ENCODE measurements at places on chromosomes 1 and 21. TPM values are rescaled to one million over a fixed set of nuclear protein-coding genes. Genes with fewer than 3 reads are reported as not detected.

- no peaks in the 10 kb centered on the region for H3K27me3 ChIP-seq
- H3K4me3 ChIP-seq = no peak overlapping the region
- peaks cover 16% of the 10 kb centered on the region for H3K4me1 ChIP-seq
Observed at GRCh38 chr1:6467744-6468688, 2.0 kb upstream of the TNFRSF25 start.

The ALG14 gene
- total RNA-seq = 0.55 TPM

GRCh38 chr1:206030191-206030590 lies 6.5 kb upstream of the CTSE start:
- H3K4me1 ChIP-seq = peaks cover 16% of the 10 kb centered on the region
- H3K27me3 ChIP-seq = no peaks in the 10 kb centered on the region
- DNase-seq = no peak

- no peak for DNase-seq
- no peak overlapping the region for H3K27ac ChIP-seq
- H3K27me3 ChIP-seq = no peaks in the 10 kb centered on the region
- H3K4me1 ChIP-seq = no peaks in the 10 kb centered on the region
Observed at GRCh38 chr1:202501281-202501680, 152.8 kb downstream of the PPP1R12B start.

DNA sequence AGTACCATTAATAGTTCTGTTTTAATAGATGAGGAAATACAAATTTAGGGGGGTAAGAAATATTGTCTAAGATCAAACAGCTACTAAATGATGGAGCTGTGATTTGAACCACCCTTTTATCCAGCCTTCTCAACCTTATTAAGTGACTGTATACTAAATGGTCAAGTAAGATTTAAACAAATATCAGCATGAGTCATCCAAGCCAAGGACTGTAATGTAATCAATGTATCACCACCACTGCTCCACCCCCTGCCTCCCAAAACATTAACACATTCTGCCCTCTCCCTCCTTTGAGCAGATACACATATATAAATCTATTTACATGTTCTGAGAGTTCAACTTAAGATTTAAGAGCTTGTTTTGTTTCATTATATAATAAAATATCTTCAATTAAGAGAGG lies 58.9 kb downstream of the LRRC40 start:
- H3K4me1 ChIP-seq = no peaks in the 10 kb centered on the region
- no peaks in the 10 kb centered on the region for H3K27me3 ChIP-seq
- H3K36me3 ChIP-seq = no peaks in the 10 kb centered on the region
- no peak overlapping the region for H3K27ac ChIP-seq
- DNase-seq = no peak

DNA sequence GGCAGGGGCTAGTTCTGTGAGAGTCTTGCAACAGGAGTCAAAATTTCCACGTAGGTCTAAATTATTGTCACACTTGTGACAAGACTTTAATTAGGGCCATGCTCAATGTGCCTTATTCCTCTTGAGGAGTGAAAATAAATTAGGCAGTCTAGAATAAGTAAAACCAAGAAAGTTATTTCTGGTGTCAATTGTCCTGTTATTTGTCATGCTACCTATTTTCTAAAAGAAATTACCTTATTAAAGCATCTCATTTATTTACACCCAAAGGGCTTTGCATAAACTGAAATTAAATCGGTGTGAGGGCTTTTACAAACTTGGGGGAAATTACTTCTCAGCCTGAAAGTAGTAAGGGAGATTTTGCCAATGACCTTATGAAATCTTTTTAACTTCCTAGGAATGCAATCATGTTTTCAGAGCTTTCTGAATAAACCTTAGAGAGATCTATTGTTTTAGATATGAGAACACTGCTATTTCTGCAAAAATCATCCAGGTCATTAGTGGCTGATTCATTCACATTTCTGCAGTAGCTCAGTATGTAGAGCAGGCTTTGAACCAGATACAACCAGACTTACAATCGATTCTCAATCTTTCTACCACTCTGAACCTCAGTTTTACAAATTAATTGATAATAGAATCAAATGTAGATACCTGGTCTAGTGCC lies 221.2 kb upstream of the SAMSN1 start:
- no peak for DNase-seq
- no peaks in the 10 kb centered on the region for H3K36me3 ChIP-seq
- peaks cover 4% of the 10 kb centered on the region for H3K4me1 ChIP-seq
- no peaks in the 10 kb centered on the region for H3K27me3 ChIP-seq
- H3K27ac ChIP-seq = no peak overlapping the region

DNA sequence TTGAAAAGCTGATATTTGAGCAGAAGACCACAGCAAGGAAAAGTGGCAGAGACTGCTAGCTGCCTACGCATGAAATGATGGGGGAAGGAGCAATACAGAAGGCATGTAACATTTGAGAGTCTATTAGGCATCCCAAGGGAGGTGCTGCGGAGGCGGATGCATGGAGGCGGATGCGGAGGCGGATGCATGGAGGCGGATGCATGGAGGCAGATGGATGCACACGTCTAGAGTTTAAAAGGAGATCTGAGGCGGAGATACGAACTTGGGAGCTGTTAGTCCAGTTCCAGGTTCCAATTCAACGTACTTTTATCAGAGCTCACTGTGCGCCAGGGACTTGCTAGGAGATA lies 744 bp upstream of the DDX20 start:
- H3K4me3 ChIP-seq = peak overlapping the region; percentile 68
- no peaks in the 10 kb centered on the region for H3K27me3 ChIP-seq
- peaks cover 12% of the 10 kb centered on the region for H3K4me1 ChIP-seq
- peaks cover 20% of the 10 kb centered on the region for H3K36me3 ChIP-seq

DNA sequence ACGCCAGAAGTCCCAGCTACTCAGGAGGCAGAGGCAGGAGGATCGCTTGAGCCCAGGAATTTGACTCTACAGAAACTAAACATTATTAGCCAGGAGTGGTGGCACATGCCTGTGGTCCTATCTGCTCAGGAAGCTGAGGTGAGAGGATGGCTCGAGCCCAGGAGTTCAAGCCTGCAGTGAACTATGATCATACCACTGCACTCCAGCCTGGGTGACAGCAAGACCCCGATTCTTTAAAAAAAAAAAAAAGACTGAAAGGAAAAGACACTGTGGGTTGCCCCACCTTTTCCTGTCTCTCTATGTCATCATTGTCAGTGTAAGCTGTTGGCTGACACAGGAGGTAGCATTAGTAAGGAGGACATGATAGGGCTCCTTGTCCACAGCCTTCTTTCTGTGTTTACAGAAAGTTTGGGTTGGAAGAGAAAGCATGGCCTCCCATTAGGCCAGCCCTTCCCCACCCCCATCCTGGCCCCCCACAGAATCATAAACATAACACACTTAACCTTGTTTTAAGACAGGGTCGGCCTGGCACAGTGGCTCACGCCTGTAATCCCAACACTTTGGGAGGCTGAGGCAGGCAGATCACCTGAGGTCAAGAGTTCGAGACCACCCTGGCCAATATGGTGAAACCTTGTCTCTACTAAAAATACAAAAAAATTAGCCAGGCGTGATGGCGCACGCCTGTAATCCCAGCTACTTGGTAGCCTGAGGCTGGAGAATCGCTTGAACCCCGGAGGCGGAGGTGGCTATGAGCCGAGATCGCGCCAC lies 20.6 kb upstream of the RCAN3 start:
- DNase-seq = no peak
- H3K4me1 ChIP-seq = no peaks in the 10 kb centered on the region
- H3K36me3 ChIP-seq = no peaks in the 10 kb centered on the region
- H3K4me3 ChIP-seq = no peak overlapping the region
- H3K27me3 ChIP-seq = no peaks in the 10 kb centered on the region

DNA sequence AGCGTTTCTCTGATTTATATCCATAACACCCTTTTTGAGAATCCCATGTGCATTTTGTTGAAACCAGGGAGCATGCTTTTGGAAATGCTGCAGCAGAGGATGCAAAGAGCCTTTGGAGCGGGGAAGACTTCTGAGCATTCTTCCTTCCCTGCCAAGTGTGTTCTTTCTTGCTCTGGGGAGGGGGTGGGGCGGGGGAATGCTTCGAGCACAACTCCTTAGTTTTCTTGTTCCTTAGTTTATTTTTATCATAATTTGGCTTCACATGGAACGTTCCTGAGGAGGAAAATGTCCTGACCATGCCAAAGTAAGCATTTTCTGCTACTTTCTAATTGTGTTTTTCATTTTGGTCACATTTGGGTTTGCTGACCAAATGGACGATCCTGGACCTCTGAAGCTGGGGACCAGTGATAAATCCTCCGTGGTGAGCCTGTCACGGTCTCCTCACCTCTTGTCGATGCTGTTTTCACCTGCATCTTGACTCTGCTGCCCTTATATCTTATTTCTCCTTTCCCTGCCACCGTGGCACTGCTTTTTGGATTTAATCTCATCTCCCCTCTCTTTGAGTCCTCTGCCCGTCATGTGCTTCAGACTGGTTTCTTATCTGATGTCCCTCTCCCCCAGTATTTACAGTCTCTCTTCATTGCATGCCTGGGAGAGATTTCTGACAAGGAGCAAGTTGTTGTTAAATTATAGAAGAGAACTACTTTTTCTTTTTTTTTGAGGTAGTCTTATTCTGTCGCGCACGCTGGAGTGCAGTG lies 2.4 kb downstream of the CTPS1 start:
- no peak overlapping the region for H3K4me3 ChIP-seq
- no peak for DNase-seq
- H3K4me1 ChIP-seq = peaks cover 43% of the 10 kb centered on the region
- peak overlapping the region; percentile 49 for H3K27ac ChIP-seq
- H3K36me3 ChIP-seq = peaks cover 29% of the 10 kb centered on the region

- H3K36me3 ChIP-seq = no peaks in the 10 kb centered on the region
- DNase-seq = no peak
- H3K4me3 ChIP-seq = no peak overlapping the region
- no peaks in the 10 kb centered on the region for H3K4me1 ChIP-seq
- no peaks in the 10 kb centered on the region for H3K27me3 ChIP-seq
Observed at GRCh38 chr1:215911406-215911968, 344.4 kb downstream of the KCTD3 start.

The FCRL2 gene
- total RNA-seq = 0.54 TPM

The SPTA1 gene
- 0.20 TPM for total RNA-seq

The GREM2 gene
- total RNA-seq = not detected

The TRAF5 gene
- total RNA-seq = 4.6 TPM

The AGBL4 gene
- total RNA-seq = 10.5 TPM

- no peak for DNase-seq
- H3K4me1 ChIP-seq = no peaks in the 10 kb centered on the region
- H3K27ac ChIP-seq = no peak overlapping the region
- H3K36me3 ChIP-seq = no peaks in the 10 kb centered on the region
- H3K4me3 ChIP-seq = no peak overlapping the region
Observed at GRCh38 chr21:27258742-27259448, 292.0 kb upstream of the ADAMTS5 start.

The RBM11 gene
- 1.4 TPM for total RNA-seq

DNA sequence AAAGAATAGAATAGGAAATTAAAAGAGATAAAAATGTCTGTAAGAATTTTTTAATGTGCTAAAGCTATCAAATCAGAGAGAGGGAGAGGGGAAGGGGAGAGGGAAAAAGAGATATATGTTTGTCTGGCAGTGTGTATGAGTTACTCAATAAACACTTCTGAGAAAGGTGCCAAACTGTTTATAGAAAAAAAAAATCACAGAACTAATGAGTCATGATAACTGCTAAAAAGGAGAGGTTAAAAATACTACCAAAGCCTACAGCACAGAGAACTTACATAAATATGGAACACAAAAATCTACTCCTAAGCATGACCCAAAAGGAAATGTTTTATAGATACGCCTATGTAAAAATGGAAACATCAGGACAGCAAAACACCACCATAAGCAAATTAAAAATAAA lies 45.4 kb downstream of the SELENOF start:
- no peaks in the 10 kb centered on the region for H3K36me3 ChIP-seq
- no peak overlapping the region for H3K4me3 ChIP-seq
- no peak for DNase-seq
- H3K27me3 ChIP-seq = no peaks in the 10 kb centered on the region
